ENCODE measurements at places on chromosomes 4 and X. TPM values are rescaled to one million over a fixed set of nuclear protein-coding genes. Genes with fewer than 3 reads are reported as not detected.

- DNase-seq, result no peak
These were observed 50.0 kb upstream of the VEGFD start for GRCh38 chrX:15434205-15434604.

The ATP8A1 gene
- total RNA-seq, result 0.12 TPM

The OTC gene
- total RNA-seq, result not detected

DNA sequence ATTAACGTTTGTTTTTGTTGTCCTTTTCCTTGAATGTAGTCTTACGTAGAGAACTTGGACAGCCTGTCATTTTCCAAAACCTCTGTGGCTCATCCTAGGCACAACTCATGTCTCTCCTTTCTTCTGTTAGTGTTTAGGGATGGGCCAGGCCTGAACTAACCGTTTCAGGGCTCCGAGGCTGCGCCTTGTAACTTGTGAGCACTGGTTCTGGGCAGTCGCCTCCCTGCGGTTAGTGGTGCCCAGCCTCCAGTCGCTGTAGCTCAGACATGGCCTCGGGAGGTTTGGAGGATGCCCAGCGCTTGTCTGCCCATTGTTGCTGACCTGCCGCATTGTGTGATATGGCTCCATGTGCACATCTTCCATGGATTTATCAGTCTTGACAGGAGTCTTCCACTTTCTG, 32.8 kb downstream of the TMEM131L start:
- peak; percentile 54 for DNase-seq

GRCh38 chrX:110000847-110001713, 1.8 kb upstream of the TMEM164 start:
- no peak for DNase-seq

DNA sequence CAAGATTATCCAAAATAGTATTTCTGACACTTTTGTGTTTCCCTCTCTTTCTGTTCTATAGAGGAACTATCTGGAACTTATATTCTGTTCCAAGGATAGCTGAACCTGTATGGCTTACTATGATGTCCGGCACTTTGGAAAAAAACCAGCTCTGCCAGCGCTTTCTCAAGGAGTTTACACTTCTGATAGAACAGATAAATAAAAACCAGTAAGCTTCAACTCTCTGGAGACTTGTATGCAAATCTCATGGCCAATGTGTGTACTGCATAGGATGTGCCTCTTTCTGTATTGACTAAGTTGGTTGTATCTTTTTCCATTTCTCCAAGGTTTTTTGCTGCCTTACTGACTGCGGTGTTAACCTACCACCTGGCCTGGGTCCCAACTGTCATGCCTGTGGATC, 92.5 kb downstream of the FNIP2 start:
- no peak for DNase-seq

- DNase-seq, result no peak
These were observed 38.8 kb downstream of the SEPTIN6 start for GRCh38 chrX:119654112-119654531.

DNA sequence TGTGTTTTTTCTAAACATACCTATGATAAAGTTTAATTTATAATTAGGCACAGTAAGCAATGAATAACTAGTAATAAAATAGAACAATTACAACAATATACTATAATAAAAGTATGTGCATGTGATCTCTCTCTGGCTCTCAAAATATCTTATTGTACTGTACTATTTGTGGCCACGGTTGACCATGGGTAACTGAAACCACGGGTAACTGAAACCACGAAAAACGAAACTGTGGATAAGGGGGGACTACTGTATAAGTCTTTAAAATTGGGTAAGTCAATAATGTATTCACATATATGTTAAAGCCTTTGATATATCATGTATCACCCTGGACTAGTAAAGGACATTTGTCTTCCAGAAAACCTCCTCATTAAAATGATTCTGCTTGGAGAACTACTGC, 20.0 kb downstream of the TMEM154 start:
- DNase-seq, result no peak

The MAGEA2 gene
- 28.7 TPM for total RNA-seq

The ARAP2 gene
- total RNA-seq, result 0.20 TPM

DNA sequence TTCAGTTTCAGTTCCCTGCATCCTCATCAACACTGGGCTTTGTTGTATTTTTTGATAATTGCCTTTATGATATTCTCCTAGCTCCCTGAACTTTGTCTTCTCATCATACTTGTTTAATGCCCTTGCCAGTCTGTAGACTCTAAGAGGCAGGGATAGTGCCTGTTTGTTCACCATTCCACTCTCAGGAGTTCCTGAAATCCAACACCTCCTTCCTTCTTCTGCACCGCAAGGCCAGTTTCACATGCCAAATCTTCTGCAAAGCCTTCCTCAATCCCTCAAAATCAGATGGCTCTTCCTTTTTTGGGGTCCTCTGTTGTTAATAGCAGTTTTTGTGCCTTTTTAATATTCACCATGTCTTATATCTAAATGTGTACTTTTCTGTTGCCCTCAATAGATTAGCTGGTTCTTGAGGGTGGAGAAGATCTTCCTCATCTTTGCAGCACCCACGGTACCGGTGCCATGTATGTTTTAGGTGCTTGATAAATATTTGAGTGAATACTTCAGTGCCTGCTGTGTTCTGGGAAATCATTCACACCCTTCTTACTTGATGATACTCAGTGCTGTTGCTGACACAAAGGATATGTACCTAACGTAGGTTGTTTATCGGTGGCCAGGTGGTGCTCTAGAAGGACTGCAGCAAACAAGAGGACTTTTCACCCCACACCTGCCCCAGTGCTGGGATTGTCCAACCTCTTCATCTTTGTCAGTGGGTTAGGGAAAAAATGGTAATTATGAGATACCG, 85.3 kb upstream of the LIMCH1 start:
- no peak for DNase-seq

- DNase-seq, result peak; percentile 58
These were observed 57.3 kb downstream of the SH3BGRL start for GRCh38 chrX:81259020-81259713.

The LINC00632 gene
- 0.48 TPM for total RNA-seq

- no peak for DNase-seq
These were observed 103.1 kb downstream of the PAPSS1 start for GRCh38 chr4:107616838-107617389.

GRCh38 chr4:77170926-77171325, 13.9 kb downstream of the CCNG2 start:
- no peak for DNase-seq

DNA sequence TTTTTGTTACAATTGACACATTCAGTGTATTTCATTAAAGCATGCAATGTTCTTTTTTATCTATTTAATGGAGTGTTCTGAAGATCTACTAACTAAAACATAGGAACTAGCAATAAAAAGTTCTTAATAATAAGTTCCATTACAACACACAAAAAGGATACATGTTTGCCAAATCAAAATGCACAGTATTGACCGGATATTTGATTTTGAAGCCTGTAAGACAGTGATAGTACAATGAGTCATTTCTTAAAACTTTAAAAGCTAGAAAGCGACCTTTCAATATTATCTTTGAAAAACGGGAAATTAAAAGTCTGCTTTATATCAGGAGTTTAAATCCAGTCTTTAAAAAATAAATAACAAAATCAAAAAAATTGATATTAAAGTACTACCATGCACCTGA, 2.4 kb upstream of the PRDM5 start:
- DNase-seq, result no peak

The CLCN4 gene
- 0.78 TPM for total RNA-seq
